ENCODE measurements at places on chromosomes 12 and 14.

- DNase-seq, result no peak
Observed at GRCh38 chr14:56494167-56494566, 85.4 kb upstream of the TMEM260 start.

GRCh38 chr12:124097701-124098100, 124.7 kb downstream of the ZNF664 start:
- no peak for DNase-seq

GRCh38 chr12:132413931-132414588, 75.9 kb upstream of the FBRSL1 start:
- peak; percentile 51 for DNase-seq

DNA sequence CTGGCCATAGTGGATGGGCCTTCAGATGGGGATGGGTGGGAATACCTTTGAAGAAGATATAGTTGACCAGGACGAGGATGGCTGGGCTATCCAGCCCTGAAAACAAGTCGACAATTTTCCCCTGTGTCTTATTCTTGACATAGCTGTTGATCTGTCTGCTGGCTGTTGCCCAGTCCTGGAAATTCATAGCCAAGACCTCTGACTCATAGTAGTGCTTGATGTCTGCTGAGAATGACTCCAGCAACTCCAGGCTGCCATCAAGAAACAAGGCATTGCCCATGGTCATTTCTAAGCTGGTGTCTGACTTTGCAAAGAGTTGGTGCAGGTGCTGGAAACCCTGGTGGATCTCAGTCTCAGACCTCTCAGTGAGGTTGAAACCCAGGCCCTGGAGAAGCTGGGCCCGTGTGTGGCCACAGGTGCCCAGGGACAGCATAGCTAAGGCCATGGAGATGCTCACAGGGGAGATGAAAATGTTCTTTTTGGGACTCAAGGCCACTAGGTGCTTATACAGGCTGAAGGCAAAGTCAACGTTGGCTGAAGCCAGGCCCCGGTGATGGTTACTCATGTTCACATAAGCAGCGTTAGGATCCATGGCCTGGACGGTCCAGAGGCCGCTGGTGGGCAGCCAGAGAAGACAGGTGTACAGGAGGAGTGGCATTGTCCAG, 9.0 kb downstream of the SERPINA6 start:
- DNase-seq, result no peak

- peak; percentile 95 for DNase-seq
Observed at GRCh38 chr14:105480807-105481801, 5.6 kb upstream of the CRIP1 start.

GRCh38 chr14:105173901-105174894, 5.6 kb upstream of the JAG2 start:
- DNase-seq, result peak; percentile 58

GRCh38 chr14:42556551-42556950, 949.9 kb downstream of the LRFN5 start:
- no peak for DNase-seq

GRCh38 chr12:57242691-57243454, 8.1 kb downstream of the STAC3 start:
- DNase-seq, result peak; percentile 88

DNA sequence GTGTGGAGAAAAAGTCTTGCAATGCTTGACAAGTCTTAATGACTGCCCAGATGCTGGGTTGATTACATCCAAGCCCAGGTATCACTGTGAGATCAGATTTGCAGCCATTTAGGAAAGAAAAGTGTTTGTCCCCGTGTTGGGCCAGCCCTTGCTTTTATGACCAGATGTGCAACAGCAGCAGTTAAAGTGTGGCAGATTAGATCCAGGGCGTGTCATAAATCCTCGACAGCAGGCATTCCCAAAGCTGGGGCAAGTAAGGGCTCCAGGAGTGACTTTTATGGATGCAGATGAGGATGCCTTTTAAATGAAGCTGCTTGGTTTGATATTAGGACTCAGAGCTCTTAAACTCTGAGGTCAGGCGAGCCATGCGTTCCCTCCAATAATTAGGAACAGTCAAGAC, 1.7 kb downstream of the SMOC1 start:
- DNase-seq, result no peak

DNA sequence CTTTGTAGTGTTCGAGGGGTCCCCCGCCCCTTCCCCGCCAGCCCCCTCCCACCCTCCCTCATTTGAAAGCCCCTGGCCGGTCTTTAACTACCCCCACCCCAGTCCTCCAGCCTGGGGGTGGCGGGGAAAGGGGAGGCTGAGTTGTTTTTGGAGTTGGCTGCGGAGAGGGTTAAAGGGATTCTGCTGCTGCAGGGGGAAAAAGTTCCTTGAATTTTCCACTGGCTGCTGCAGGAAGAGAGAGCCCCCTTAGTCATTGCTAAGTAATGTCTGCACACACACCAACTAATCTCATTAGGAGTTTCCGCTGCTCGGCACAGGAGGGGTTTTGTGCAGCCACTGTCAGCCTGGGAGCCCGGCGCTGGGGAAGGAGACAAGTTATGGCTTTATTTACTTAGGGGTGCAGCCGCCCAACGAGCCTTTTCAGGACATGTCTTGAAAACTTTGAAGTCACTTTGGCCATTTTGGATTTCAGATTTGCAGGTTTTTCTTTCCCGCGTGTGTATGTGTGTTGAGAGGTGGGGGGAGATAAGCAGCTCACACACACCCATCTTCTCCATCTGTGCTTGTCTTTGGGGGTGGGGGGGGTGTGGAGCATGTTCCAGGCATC, 1.8 kb downstream of the ELK3 start:
- peak; percentile 71 for DNase-seq

- no peak for DNase-seq
Observed at GRCh38 chr14:22668417-22668816, 24.3 kb upstream of the OR6J1 start.

DNA sequence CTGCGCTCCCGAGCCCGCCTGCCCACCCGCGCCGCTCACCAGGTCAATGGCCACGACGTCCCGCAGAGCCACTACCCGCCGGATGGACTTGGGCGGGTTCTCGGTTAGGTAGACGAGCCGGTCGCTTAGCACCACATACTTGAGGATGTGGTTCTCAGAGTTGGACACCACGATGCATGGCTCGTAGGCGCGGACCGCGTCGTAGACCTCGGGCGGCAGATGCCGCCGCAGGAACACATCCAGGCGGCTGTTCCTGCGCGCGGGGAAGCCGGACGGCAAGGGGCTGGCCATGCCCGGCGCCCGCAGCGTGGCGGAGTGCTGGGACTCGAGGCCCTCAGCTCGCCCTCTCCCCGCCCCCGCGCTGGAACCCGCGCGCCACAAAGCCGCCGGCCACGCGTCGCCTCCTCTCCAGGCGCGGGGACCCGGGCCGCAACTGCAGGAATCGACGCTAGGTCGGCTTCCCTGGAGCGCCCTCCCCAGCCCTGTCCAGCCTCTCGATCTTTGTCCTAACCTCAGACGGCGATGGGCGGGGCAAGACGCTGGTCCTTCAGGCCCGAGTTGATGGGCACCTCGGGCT, at the start of gene C12orf56:
C12orf56 (minus strand) TSS at position 484 of the 577 bp plus-strand sequence; CDS start at position 291, 193 bp downstream.
- peak; percentile 41 for DNase-seq

DNA sequence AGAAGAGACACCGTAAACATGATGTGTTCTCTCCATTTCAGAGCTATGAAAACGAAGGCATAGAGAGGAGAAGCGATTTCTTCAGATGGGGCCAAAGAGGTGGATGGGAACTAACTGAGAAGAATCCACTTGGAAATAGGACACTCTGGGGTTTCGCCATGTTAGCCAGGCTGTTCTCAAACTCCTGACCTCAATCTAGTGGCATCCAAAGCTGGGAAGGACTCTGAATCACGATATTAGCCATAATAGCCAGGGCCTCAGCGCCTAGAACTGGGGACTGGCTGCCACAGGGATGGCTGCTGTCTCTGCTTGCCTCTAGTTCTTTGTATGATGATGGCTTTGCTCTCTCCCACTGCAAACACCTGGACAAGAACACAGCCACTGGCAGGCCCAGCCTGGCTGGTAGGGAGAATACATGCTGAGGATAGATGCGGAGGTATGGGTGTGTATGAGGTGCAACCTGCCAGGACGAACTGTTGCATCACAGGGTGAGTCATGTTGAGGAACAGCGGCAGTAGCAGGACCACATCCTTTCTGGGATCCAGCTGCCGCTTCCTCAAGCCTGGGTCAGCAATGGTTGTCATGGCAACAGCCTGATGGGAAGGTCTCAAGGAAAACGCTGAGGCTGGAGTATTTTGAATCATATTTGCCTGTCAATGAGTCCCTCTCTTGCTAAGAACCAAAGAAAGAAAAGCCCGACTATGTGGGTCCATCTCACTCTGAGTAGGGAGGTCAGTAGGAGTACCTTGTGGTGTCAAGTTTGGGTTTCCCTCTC, 31.1 kb downstream of the CCDC177 start:
- DNase-seq, result peak; percentile 63

- DNase-seq, result no peak
Observed at GRCh38 chr12:54415221-54415929, 3.7 kb downstream of the ITGA5 start.

DNA sequence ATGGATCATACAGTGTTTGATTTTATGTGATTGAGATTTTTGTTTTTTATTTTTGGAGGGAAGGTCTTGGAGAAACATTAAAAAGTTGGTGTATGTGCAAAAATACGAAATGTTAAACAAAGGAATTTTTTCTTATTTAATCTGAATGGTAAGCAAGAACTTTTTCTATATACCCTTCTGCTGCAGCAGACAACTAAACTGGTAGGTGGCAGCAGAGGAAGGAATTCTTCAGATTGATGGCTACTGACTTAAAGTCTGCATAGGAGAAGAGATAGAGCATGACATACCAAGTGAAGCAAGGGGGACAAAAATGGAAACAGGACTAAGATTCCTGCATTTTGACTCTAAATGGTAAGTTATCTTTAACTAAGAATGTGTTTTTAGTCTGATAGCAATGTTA, 42.0 kb upstream of the A2ML1 start:
- DNase-seq, result no peak

DNA sequence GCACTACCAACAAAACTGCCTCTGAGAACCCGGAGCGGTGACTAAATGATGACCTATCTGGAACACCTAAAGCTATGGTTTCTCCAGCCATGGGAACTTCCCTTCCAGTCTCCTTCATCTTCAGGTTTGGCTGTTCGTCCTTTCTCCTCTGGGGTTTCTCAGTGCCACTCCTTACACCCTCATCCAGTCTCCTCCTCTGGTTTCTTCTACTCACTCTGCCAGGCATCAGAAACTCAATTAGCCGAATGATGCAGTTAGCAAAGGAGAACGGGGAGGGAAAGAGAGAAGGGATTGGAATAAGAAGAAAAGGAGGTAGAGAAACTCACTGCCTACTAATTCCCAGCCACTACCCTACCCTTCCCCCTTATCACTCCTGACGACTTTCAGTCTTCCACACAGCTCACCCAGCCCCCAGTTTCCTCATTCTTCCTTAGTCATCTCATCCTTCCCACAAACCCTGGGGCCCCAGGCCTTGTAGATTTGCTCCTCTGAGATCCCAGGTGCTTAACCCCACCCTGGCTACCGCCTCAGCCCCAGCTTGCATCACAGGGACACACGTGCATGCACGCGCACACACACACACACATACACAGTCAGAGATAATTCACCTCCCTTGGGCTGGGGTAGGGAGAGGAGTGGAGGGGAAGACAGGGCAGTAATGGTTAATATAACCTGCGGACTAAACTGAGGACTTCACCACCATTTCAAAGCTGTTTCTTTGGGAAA, 13.0 kb downstream of the FGD6 start:
- peak; percentile 39 for DNase-seq

DNA sequence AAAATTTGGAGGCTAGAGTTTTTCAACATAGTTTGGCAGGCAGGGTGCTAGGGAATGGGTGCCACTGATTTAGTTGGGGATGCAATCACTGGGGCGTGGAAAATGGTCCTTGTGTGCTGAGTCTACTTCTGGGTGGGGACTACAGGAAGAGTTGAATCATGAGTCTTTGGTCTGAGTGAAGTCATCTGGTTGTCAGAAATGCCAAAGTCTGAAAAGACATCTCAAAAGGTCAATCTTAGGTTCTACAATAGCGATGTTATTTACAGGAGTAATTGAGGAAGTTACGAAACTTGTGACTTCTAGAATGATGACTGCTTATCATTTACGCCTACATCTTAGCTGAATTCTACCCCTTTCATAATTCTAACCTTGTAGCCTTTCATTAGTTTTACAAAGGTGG, 209.1 kb downstream of the NUBPL start:
- DNase-seq, result no peak

GRCh38 chr12:38761111-38761510, 144.3 kb downstream of the CPNE8 start:
- no peak for DNase-seq

- peak; percentile 80 for DNase-seq
Observed at GRCh38 chr12:49098035-49098451, 3.4 kb upstream of the DHH start.

- DNase-seq, result no peak
Observed at GRCh38 chr14:78319887-78320635, 149.9 kb downstream of the NRXN3 start.

GRCh38 chr12:65649126-65649525, 175.2 kb upstream of the HMGA2 start:
- no peak for DNase-seq
